ENCODE measurements at places on chromosomes 12 and 14. TPM values are rescaled to one million over a fixed set of nuclear protein-coding genes. Genes with fewer than 3 reads are reported as not detected.

DNA sequence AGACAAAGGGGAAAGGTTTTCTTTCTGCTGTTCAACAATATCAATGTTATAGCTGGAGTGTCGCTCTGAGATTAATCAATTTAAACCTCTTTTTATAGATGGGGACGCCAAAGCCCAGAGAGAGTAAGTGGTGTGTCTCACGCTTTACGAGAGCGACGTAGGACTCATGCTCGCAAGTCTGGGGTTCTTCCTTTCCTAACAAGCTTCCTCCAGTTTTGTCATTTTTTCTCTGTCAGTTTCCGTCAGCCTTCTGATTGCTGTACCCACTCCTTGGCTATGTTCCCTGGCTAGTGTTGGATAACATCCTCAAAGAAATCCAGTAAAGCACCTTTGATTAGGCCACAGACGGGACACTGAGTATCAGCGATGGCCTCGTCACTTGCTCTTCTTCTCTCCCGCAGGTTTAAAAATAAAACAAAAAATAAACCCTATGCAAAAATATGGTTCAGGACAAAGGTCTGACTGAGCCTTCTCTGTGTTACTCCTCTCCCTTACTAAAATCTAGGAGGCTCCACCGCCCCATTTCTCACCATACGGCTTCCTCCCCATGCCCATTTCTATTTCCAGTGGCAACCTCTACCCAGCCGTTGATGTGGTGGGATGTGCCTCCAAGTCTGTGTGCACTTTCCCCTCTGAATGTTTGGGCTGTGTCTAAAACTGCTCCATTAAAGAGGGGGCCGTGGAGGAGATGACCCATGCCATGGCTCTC, 172.7 kb upstream of the PARP11 start:
- no peak for DNase-seq

- no peak for DNase-seq
Observed at GRCh38 chr12:6779708-6780432, 7.5 kb downstream of the LAG3 start.

CLEC14A gene
- 15.4 TPM for total RNA-seq

GRCh38 chr14:85873006-85873405, 343.1 kb downstream of the FLRT2 start:
- DNase-seq: no peak

FOXA1 gene
- 2.9 TPM for total RNA-seq

NFATC4 gene
- total RNA-seq: 40.0 TPM

DNA sequence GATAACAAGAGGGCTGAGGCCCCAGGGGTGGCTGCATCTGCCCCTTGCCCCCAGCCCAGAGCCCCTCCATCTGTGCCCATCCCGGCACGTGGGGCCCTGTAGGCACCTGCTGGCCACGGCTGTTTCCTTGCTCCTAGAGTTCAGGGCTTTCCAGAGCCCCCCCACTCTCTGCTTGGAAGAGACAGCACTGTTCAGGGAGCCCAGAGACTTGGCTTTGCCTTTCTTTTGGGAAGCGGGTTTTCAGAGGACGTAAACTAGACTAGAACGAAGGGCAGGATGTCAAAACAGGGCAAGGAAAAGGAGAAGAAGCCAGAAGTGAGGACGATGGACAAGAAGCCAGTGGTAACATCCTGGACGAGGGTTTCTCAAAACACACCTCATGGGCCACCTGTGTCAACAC, 163.3 kb upstream of the LHX5 start:
- DNase-seq: no peak

PGF gene
- total RNA-seq: 9.4 TPM

DNA sequence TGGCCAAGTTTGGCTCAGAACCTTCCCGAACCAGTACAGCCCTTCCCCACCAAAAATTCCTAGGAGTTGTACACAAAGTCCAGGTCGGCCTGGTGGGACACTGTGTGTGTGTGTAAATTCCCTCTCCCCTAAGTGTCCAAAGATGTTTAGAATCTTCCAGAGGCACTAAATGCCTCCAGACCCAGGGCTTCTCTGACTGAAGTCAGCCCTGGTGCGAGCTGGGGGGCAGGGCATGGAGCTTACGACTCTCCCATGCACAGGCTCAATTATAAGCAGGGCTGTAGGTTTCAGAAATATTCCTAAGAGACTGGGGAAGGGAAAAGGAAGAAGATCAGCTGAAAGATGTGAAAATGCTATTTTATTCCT, 106.9 kb upstream of the ATF7IP start:
- DNase-seq: peak; percentile 64

DNA sequence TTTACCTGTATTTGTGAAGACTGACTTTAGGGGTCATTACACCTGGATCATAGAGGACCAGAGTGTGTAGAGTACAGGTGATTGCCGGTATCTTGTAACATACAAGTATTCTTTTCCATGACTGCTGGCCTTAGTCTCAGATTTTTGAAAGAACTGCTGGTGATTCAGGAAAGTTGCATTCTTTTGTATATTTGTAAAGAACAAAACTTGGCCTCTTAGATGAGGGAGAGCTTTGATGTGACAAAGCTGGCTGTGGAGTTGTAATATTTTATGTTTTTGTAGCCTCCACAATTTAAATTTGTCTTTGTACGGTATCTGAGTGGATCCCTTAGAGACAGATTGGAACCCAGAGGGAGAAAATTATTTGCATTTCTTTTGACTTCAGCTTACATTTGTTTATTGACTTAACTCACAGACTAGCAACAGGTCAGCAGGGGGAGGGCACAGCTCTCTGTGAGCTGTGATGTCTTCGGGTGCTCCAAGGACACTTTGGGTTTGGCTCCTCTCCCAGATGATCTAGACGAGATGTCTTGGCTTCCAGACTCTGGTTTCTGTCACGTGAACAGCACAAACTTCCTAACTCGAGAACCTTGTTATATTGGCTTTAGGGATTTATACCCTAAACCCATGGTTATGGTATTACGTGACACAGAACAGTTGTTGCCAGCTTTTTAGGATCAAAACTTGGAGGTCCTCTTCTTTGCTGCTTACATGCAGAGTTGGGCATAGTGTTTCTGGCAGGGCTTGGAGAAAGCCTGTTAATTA, 65.9 kb downstream of the DAAM1 start:
- peak; percentile 90 for DNase-seq

All from umbilical cord (tissue), 2 donors.